ENCODE measurements at places on chromosomes 2 and 18.

DNA sequence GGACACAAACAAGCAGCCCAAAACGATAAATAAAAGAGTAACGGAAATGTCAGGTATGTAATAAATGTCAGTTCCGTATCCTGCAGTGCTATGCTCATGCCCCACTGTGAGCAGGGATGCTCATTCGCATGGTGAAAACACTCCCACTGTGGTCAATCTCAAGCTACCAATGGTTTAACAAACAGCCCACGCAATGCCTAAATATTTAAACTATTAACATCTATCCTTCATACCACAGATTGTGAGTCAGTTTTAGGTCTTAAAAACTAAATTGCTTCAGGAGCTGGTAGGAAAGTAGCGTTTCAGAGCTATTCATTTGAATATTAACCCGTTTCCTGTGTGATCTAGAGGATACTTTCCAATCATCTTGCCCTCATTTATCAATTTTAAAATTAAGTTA lies 207.4 kb downstream of the TCF4 start:
- DNase-seq, result no peak

GRCh38 chr2:67091681-67092080 lies 305.5 kb upstream of the ETAA1 start:
- DNase-seq, result no peak

GRCh38 chr18:32980896-32981295 lies 208.1 kb upstream of the KLHL14 start:
- no peak for DNase-seq

GRCh38 chr2:61620244-61621159 lies 82.3 kb upstream of the XPO1 start:
- DNase-seq, result no peak

DNA sequence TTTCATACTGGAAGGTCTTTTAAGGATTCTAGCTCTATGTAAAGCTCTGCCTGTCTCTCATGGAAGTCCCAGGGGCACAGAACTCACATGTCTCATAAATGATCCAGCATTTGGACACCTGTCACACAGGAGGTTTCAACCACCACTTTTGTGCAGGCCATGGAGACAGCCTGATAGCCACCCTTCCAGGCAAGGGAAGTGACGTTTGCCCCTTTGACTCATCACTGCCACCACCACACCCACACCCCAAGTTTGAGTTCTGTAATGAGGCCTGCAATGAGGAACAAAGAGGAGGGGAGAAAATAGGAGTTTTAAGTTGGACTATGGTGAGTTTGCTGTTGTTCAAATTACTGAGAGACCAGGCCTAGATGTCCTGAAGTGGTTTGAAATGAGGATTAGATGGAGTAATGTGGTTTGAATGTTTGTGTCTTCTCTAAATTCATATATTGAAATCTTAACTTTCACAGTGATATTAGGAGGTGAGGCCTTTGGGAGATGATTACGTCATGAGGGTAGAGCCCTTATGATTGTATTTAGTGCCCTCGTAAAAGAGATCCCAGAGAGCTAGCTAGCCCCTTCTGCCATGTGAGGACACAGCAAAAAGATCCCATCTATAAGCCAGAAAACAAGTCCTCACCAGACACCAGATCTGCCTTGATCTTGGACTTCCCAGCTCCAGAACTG lies 175.3 kb upstream of the EPHA4 start:
- DNase-seq, result no peak

GRCh38 chr18:24679062-24679461 lies 218.6 kb downstream of the HRH4 start:
- DNase-seq, result no peak

- DNase-seq, result no peak
Observed at GRCh38 chr2:105584435-105585010, 160.2 kb upstream of the NCK2 start.

DNA sequence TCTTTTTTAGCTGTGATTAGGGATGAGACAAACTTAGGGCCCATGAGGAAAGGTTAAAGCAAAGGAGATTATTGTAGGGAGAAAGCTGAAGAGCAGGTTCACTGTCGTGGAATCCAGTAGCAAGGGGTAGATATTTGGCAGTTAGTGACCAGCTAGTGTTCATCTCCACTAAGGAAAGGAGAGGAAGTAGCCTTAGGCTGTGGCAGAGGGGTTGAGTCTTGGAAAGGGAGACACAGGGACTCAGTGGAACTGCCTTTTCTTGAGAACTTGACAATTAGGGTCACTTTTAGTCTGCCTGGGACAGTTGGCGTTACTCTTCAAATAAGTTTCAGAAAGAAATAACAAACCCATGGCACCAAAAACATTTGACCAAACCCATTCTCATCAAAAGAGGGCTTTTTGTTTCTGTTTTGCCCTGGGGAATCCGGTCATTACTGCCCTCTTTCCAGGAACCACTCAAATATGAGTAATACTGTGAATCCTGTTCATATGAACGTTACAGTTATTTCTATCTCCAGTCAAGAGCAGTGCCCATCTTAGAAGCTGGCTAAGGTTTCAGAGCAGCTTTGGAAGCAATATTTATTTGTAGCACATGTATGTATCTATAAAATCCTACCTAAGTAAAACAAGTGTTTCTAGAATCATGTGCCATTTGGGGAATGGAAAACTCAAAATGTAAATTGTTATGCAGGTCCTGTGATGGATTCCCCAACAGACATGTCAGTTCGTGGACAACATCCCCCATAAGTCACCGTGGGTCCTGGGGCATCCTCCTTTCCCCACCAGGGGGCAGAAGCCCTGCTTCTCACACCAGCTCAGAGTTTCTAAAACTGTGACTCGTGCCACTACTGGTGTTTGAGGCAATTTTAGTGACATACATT lies 77.3 kb upstream of the PHLPP1 start:
- no peak for DNase-seq

- DNase-seq, result no peak
Observed at GRCh38 chr2:183063083-183063482, 15.5 kb upstream of the DUSP19 start.

GRCh38 chr2:241035142-241035817 lies 36.9 kb downstream of the SNED1 start:
- no peak for DNase-seq

DNA sequence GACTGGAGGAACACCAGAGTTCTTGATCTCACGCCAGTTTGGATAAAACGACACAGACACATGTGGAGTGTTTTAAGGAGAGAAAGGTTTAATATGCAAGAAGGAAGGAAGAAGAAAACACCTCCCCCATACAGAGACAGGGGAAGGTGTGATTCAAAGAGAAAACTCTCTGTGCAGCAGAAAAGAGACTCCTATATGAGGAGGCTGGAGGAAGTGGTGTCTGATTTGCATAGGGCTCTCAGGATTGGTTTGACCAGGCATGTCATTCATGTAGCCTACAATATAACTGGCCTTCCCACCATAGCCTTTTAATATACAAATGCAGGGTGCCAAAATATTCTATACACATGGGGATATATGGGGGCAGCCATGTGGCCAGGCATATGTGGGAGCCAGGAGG lies 1386.5 kb downstream of the RPIA start:
- DNase-seq, result no peak

DNA sequence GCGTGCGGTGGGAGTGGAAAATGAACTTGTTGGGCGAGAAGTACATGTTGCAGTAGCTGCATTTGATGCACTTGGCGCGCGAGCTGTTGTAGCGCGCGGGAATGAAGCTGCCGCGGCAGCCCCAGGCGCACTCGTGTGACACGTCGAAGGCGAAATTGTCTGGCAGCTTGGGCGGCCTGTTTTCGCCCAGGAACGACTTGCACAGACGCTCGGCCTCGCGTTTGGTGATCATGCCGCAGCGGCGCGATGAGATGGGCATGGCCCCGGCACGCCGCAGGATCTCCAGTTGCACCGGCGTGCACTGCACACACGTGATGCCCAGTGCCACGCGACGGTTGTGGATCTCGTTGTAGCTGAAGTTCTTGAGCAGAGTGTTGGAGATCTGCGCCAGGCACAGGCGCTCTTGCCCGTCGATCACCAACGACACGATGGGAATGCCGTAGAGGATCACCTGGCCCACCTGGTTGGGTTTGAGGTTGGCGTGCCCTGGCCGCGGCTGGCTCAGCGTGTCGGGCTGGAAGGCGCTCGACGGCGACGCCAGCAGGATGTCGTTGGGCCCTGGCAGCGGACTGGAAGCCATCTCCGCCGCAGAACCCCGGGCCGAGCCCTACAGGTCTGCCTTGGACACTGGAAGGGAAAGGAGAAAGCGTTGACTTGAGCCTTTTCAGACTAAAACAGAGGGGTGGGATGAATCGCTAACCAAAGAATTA lies 2.7 kb downstream of the SKOR2 start:
- DNase-seq, result no peak

GRCh38 chr2:176074919-176075425 lies 8.8 kb downstream of the EVX2 start:
- DNase-seq, result no peak

- peak; percentile 34 for DNase-seq
Observed at GRCh38 chr18:21242141-21242779, at the start of gene GREB1L. TSS of gene GREB1L (plus strand) at chr18:21242232. CDS start at chr18:21383519, 141,287 bp downstream.

DNA sequence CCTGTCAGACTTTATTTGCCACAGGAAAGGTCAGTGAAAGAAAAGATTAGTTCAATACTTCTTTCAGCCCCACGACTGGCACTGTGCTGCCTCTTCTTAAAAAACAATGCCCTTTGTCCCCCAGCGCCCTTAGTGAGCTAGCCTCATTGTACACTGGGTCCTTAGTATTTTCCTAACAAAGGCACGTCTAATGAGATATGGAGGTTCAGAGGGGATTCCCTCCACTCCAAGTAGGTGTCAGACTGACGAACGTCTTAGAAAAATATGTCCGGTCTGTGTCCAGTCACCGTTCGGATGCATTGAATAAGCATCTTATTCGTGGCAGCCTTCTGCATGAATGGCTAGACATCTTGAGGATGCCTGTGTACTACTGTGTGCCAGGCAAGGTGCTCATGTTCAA lies 1.1 kb downstream of the FECH start:
- no peak for DNase-seq

DNA sequence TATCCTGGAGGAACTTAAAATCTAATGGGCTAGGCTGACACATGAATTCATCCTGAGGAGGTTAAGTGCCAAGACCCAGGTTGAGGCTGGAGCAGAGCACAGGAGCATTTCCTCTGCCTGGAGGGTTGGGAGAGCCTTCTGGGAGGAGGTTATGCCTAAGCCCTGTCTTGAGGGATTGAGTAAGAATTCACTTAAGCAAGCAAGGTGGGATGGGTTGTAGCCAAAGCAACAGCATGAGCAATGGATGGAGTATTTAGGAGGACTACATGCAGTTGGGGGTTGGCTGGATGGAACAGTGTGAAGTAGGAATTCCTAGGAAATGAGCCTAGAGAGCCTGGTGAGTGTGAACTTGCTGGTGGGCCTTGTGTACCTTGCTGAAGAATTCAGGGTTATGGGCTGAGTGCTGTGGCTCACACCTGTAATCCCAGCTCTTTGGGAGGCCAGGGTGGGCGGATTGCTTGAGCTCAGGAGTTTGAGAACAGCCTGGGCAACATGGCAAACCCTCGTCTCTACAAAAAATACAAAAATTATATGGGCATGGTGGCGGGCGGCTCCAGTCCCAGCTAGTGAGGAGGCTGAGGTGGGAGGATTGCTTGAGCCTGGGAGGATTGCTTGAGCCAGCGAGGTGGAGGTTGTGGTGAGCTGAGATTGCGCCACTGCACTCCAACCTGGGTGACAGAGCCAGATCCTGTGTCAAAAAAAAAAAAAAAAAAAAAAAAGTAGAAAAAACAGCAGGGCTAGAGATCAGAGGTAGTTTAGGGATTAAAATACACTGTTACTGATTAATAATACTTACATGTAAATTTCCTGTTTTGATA lies 22.2 kb downstream of the TANC1 start:
- DNase-seq, result no peak

DNA sequence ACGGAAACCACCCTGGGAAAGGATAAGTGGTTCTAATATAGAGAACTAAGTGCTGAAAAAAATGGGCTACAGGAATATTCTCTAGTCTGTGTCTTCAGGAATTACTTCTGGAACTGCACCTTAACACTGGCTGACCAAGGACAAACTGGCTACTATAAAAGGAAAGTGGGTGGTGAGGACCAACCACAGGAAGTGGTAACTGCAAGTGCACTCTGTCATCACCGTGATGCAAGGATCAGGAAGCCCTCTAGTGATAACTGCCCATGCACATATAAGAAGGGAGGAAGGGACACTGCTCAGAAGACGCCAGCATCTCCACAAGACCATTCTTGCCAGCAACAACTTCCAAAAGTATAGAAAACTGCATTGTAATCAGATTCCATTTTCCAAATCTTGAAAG lies 424.4 kb upstream of the RGPD4 start:
- no peak for DNase-seq

- DNase-seq, result no peak
Observed at GRCh38 chr18:49698525-49699025, 114.8 kb downstream of the ACAA2 start.

DNA sequence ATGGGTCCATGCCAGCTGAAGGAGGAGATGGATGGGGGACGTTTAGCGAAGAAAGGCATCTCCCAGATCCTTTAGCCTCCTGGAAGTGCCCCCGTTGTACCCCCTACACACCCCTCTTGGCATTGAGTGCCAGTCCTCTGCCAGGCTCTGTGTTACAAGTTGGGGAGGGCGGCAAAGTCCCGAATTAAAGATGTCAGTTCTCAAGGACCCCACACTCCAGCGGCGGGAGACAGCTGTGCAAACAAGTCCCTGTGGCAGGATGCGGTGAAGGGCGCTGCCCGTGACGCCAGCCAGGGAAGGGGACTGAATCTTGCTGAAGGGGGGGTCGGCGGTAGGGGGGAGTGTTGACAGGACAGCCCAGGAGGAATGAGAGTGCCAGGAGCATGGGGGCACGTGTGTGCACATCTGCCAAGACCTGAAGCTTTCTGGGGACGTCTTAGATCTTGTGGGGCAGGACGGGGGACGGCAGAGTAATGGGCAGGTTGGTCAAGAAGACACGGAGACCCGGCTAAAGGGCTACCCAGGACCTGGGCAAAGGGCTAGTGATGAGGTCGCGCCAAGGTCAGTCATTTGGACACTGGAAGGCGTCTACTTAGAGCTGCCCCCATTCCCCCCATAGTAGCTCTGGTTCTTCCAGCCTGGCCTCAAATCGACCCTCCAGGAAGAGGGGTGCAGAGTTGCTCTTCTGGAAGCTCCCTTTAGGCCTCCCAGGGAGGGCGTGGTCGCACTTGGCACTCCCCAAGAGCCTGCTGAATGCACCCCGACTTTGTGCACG lies 2.8 kb upstream of the CTDSP1 start:
- peak; percentile 55 for DNase-seq

DNA sequence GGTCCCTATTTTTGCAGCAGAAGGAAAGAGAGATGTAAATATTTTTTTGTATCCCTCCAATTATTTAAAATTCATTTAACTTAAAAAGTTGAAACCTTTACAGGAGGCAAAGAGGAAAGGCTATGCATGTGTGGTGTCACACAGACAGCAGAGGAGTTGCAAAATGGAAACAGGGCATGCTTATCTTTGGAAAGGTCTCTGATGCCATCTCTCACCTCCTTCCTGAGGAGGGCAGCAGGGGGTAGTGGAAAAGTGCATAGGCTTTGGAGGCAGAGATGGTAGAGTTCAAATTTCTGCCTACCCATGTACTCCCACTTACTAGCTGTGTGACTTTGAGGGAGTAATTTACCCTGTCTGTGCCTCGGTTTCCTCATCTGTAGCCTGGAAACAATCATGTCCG lies 99.6 kb upstream of the MCFD2 start:
- no peak for DNase-seq

All from occipital lobe (tissue), 3 donors.